ENCODE measurements at places on chromosomes 12 and 14.
A peak's percentile ranks its signal among the peaks of the same experiment; 100 is the strongest.

- no peak for DNase-seq
These were observed at the start of gene CYP27B1 for GRCh38 chr12:57766464-57767304. CYP27B1 (minus strand) TSS chr12:57767078; CDS start chr12:57767041, 37 bp downstream.

GRCh38 chr14:68790644-68791077, 2.2 kb downstream of the ZFP36L1 start:
- DNase-seq = peak; percentile 81

GRCh38 chr12:58787021-58787760, 133.1 kb downstream of the LRIG3 start:
- DNase-seq = no peak

DNA sequence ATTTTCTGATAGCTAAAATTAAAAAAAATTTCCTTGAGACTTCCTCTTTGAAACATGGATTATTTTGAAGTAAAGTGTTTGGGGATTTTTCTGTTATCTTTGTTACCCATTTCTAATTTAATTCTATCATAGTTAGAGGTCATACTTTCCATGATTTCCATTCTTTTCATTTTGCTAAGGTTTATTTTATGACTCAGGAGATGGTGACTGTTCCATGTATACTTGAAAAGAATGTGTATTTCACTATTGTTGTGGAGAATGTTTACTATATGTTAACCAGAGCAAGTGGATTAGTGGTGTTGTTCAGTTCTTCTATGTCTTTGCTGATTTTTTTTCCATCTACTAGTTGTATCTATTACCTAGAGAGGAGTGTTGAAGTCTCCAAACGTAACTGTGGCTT, 250.5 kb upstream of the PELI2 start:
- no peak for DNase-seq

GRCh38 chr12:75058228-75058627, 151.4 kb downstream of the KCNC2 start:
- DNase-seq = no peak

- no peak for DNase-seq
These were observed 29.9 kb downstream of the HSPB8 start for GRCh38 chr12:119208626-119209061.

GRCh38 chr12:74906224-74906623, 303.4 kb downstream of the KCNC2 start:
- no peak for DNase-seq

DNA sequence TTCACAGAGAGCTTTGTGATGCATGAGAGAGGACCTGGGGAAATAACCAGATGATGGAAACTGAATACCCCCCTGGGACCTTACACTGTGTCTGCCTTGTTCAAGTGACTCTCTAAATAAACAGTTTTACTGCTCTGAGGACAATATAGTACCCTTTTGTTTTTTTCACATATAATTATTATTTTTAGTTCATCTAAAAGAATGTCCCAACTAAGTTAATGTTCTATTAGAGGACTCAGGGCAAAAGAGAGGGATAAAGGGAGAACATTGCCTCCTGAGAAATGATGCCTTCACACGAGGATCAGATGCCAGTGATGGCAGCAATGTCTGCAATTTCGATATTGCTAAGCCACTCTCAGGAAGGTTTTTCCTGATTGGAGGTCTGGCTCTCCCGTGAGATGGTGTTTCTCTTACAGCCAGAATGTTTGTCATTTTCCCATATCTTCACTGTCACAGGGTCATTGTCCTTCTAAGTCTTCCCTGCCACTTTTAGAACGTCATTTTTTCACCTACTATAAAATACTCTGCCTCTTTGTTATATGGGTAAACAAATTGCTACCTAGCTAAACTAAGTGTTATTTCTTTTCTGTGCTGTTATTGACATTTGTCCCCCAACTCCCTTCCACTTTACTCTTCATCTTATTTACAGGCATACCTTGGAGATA, 201.6 kb downstream of the RAD51B start:
- no peak for DNase-seq

DNA sequence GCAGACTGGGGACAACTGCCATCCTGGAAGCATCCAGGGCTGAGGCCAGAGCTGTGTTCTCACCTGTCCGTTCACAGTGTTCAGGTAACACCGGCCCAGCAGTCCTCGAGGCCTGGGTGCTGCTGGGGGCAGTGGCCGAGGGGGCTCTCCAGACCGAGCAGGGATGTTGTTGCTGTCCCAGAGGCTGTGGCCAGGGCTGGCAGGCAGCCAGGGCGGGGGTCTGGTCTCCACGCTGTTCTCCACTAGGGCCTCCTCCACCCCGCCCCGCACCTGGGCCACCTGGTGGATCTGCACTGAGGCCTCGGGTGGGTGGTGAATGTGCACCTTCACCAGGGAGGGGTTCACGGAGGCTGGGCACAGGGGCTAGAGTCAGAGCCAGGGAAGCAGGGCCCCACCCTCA, 57.4 kb downstream of the ISCA2 start:
- no peak for DNase-seq

- DNase-seq = no peak
These were observed 6.8 kb upstream of the TMED10 start for GRCh38 chr14:75183225-75183624.

DNA sequence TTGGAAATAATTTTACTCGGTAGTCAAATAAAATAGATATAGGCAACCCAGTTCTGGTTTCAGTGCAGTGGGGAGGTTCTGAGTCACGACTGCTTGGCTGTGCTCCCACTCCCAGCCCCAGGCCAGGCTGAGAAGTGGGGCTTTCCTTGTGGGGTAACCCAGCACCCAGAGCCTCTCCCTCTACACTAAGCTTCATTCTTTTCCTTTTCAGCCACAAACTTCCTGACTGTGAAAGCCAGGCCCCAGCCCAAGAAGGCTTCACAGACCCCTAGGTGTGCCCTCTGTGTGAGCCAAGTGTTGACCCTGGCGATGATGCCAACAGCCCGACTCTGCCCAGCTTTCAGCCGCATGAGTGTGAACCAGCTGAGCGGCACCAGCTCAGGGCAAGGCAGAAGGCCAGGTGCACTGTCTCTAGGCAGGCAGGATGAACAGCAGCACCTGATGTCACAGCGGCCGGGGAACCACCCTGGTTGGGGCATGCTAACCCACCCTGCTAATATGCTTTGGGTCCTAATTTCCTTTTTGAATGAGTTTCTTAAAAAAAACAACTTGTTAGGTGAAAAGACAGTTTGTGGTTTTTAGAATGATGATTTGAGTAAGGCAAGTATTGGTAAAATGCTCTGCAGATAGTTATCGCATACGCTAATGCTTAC, 42.2 kb upstream of the ATP23 start:
- peak; percentile 79 for DNase-seq

DNA sequence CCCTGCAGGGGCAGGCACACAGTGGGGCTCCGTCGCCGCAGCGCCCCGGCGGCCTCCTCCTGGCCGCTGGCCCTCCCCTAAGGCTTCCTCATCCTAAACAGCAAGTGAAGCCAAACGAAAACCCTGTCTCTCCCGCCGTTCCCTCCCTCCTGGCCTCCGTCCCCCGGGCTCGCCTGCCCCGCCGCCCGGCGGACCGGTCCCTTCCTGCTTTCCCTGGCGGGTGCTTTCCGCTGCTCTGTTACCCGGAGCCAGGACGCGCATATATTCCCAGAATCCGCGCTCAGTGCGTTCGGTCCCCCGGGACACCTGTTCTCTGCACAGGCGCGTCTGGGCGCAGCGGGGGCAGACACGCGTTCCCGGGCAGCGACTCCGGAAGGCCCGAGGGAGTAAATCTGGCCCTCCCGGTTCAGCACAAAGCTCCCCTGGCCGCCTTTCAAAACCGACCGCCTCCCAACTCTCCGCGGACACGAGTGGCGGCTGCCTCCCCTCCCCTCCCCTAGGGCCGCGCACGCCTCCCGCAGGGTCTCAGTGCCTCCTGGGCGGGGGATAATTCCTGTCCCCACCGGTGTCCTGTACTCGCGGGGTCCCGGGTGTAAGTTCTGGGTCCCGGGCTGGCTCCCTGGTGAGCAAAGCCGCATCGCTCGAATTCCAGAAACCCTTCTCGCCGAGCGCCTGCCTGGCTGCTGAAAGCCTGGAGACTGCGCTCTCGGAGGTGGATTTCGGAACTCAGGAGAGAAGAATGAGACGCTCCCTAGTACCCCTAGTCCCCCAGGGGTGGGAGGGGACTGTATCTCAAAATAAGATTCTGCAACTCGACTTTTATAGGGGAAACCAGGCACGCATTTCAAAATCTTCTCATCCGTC, 21.4 kb upstream of the CEP170B start:
- DNase-seq = no peak

DNA sequence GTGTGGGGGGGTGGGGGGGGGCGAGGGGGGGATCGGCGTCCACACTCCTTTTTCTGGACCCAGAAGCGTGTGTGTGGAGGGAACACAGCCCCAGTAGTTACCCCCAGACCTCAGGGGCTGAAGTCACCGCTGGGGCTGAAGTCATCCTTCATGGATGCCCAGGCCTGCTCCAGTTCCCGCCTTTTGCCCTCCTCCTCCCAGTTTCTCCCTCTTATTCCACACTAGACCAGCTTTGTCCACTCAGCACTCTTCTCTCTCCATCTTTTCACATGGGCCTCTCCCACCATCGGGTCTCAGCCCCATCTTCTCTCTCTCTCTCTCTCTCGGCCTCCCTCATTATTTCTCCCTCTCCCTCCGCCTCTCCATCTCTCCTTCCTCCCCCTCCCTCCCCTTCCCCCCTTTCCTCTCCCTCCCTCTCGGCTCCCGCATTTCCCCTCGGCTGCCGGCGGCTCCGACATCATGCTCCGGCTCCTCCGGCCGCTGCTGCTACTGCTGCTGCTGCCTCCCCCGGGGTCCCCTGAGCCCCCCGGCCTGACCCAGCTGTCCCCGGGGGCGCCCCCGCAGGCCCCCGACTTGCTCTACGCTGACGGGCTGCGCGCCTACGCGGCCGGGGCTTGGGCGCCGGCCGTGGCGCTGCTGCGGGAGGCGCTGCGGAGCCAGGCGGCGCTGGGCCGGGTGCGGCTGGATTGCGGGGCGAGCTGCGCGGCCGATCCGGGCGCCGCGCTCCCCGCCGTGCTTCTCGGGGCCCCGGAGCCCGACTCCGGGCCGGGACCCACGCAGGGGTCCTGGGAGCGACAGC, at the start of gene P3H3:
TSS of gene P3H3 (plus strand) at position 426 of the 799 bp plus-strand sequence. CDS start at position 460, 34 bp downstream.
- DNase-seq = no peak

GRCh38 chr12:118145798-118146156, 9.9 kb downstream of the PEBP1 start:
- no peak for DNase-seq

- no peak for DNase-seq
These were observed 3.7 kb upstream of the DENND5B start for GRCh38 chr12:31594681-31595080.

- no peak for DNase-seq
These were observed 11.2 kb downstream of the ZDHHC22 start for GRCh38 chr14:77130386-77130785.

- DNase-seq = no peak
These were observed 16.5 kb upstream of the OR10AD1 start for GRCh38 chr12:48219631-48220030.

GRCh38 chr12:62472472-62472871, 5.8 kb downstream of the MON2 start:
- no peak for DNase-seq

DNA sequence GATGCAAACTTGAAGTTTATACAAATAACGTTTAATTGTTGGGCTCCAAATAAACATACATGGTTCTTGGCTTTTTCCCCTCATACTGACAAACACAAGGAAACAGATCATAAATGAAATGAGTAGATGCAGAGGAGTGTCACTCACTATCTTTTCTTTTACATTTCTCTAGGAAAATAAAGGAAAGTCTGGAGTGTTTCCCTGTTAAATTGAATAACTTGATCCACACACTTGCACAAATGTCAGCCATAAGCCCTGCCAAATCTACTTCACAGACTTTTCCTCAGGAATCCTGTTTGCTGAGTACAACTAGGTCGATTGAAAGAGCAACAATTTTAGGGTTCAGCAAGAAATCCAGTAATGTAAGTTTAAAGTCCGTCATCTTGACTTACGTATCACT, 175.3 kb downstream of the PLCZ1 start:
- no peak for DNase-seq

- no peak for DNase-seq
These were observed 861.1 kb downstream of the GALC start for GRCh38 chr14:87131879-87132278.

DNA sequence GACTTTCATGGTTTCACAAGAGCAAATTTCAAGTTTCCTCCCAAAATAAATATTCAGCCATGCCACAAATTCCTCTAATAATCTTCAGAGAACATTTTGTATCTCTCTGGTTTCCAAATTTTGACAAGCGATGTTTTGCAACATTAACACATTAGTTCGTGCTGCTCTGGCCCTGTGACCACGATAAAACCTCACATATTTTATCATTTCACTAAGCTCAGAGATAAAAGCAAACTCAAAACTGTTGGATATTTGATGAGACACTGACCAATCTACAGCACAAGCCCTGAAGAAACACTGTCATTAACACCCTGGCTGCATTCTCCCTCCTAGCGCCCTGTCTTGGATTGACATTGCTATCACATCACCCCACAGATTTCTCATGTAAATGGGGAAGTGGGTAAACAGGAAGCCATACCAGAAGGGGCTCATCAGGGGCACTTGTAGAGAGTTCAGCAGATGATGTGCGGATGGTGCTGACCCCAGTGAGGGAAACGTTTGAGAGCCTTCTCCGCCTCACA, 264.3 kb downstream of the PRKD1 start:
- DNase-seq = no peak

DNA sequence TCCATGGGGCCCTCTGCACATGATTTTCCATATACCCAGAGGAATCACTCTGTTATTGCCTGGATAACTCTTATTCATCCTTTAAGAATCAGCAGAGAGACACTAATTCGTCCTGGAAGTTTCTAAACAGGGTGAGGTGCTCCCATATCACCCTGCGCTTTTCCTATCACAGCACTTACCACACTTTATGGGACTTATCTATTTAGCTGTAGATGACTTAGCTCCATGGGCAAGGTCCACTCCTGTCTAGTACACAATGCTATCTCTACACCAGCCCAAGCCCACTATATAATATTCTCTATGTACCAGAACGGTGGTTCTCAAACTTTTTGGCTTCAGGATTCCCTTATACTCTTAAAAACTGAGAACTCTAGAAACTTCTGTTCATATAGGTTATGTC, 111.7 kb downstream of the EFCAB11 start:
- no peak for DNase-seq

DNA sequence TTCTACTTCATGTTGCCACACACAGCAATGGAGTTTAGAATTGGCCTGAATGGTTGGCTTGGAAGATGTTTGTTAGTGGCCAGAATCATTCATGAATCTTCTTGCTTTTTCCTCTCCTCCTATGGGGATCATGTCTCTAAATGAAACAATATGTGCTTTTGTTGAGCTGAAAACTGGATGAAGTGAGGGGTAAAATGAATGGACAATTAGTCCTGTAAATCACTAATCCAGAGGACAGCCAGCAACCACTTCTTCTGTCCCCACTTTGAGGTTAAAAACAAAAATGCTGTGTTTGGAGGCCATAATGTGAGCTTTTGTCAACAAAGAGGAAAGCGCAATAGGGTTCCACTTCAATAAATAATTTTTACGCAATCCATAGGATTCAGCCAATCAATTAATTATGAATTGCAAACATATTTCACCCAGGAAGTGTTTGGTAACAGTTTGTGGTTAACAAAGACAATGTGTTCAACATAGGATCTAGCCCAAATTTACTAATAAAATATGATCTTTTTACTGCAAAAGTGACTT, 30.3 kb upstream of the AMIGO2 start:
- no peak for DNase-seq

- peak; percentile 55 for DNase-seq
These were observed 391.2 kb downstream of the RAD51B start for GRCh38 chr14:68210729-68211299.
